ENCODE measurements at places on chromosomes 3 and 15.

DNA sequence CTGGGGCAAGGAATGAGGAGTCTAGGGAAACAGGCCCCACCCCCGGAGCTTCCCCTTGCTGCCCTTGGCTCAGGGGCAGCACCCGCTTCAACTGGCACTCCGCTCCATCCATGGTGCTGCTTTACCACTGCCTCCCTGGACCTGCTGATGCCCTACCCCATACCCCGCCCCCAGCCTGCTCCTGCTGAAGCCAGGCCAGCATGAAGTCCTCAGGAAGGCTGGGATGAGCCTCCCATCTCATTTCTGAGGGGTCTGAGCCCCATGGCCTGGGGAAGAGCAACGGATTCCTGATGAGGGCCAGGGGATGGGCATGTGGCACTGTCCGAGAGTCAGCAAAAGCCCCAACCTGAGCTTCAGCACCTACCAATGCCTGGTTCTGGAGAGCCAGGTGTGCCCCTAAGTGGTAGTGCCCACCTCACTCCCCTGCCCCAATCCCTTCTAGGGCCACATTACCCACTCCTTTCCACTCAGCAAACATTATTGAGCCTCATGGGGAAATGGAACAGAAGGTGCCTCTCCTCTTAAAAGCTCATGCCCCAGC, 21.0 kb downstream of the SEC61A1 start:
- no peak for DNase-seq

DNA sequence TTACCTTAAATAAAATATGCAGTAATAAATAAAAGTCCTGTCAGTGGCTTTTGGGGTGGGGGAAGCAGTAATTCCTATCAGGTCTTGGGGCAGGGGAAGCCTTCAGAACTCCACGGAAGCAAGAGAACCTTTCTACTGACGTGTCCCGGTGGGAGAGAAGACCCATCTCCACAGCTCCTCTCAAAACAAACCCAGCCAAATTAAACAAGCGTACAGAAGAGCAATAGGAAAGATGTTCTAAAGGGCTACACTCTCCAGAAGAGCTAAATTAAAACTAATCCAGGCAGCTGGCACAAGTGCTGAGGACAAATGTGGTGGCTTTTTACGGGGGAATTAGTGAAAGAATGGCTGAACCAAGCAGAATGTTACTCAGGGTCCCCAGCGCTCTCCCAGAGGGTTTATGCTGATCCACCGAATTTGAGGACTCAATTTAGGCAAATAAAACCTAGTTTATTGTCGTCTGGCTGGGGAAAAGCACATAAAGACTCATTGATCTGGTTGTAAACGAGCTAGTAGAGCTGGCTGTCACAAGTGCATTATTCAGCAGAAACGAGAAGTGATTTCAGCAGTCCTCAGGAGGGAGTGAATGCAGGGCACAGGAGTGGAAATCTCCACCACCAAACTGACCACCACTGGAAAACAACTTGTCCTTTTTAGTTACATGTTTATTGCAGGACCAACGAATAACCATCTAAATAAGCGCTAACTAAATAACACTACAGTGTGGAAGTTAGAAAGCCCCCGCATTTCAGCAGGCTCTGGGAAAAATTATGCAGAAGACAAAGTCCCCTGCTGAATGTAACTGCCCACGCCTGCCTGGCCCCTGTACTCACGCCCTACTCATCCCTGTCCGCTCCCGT, 13.5 kb downstream of the BFSP2 start:
- no peak for DNase-seq

GRCh38 chr15:83323296-83323711, 38.8 kb upstream of the BNC1 start:
- peak; percentile 95 for DNase-seq

GRCh38 chr3:127802606-127803005, 19.7 kb downstream of the MGLL start:
- no peak for DNase-seq

DNA sequence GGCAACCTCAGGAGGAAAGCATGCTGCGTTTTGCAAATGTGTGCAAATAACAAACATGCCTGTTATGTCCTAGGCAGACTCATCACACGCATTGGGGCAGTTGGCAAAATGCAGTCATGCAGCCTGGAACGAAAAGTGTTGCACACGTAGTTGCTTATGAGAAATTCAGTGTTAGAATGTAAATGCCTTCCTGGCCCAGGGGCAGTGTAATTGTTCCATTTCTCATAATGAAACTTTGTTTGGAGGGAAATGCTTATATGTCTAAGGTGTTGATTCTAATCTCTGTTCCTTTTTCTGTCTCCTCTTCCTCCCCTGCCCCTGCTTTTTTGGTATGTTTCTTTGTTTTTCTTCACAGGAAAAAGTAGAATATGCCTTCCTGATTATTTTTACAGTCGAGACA, 156.0 kb downstream of the CACNA1D start:
- DNase-seq = no peak

DNA sequence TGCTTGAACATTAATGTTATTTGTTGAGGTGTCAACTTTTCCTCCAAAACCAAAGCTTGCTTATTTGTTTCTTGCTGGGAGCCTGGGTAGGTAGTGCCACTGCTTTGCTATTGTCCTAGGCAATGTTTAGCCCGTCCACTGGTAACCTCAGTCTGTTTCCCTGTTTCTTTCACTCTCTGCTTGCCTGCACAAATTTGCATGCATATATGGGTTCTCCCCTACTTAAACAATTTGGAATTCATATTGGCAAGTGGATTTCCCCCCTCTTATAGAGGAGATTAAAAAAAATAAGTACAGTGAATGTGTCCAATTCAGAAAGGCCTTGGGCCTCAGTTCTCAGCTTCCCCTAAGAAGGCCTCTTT, 45.0 kb upstream of the BOC start:
- no peak for DNase-seq

DNA sequence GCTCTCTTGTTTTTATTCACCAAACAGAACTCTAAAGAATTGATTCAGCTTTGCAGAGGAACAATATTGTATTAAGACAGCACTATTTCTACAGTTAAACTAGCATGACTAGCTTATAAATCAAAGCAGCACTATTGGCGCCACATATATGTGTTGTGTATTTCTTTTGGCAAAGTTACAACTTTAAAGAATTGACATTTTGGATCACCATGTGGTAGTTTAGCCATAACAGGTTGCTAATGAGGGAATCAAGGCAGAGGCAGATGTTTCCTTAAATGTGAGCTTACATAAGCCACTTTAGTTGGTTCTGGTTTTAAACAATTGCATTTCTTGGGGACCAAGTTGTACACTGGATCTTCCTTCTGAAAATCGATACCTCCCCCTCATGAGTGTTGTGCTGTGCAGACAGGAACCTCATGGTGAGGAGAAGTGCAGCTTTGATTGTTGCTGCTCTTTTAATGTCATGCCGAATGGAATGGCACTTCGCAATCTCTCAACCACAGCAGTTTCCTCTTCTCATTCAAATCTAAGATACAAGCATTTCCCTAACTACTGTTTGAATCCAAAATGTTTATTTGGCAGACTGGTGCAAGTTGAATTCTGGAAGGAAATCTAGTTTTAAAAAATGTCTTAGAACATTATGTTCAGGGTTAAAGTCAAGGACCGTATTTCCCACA, 151.2 kb downstream of the MYRIP start:
- DNase-seq = no peak

- no peak for DNase-seq
These were observed 203.9 kb downstream of the NR1D2 start for GRCh38 chr3:24149032-24149431.

- DNase-seq = no peak
These were observed 72.1 kb downstream of the NOX5 start for GRCh38 chr15:69086427-69087204.

DNA sequence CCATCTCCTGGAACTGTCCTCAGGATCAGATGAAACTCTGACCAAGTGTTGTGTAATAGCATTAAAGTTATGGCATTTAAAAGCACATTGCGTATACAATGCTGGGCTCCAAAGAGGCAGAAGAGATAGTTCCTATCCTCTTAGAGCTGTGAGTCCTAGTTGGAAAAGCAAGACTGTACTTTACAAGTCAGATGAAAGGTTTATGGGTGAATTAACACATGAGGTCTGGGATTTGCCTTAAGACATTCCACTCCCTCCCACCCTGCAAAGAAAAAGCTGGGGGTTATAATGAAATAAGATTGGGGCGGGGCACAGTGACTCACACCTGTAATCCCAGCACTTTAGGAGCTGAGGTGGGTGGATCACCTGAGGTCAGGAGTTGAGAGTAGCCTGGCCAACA, 35.6 kb downstream of the SNAPC5 start:
- no peak for DNase-seq

DNA sequence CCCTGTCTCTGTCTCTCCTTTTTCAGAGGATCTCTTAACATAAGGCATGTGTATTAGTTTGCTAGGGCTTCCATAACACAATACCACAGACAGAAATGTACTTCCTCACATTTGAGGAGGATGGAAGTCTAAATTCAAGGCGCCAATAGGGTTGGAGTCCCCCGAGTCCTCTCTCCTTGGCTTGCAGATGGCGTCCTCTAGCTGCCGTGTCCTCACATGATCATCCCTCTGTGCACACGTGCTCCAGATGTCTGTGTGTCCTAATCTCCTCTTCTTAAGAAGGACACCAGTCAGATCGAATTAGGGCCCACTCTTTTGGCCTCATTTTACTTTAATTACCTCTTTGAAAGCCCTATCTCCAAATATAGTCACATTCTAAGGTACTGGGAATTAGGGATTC, 23.0 kb upstream of the BFSP2 start:
- DNase-seq = no peak

DNA sequence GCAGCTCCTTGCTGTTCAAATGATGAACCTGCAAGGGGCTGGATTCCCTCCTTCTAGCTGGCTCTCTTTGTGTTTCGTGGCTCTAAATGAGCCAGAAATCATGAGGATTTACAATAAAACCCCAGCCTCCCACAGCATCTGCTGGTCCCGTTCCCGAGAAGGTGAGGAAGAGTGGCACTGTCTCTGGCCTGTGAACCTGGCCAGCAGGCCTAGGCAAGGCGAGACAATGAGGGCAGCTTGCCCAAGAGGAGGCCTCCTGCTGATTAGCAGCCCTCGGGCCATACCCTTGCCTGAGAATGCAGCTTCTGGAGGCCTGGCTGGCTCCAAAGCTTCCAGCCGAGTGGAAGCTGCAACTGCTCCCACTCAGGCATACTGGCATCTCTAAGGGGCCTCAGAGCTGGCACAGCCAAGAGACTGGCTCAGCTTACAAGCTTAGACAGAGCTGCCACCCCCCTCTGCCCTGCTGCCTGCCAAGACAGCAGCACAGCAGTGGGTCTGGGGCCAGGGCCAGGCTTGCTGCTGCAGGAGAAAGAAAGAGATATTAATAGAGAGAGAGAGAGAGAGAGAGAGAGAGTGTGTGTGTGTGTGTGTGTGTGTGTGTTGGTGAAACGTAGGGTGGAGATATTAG, 76.5 kb downstream of the HMG20A start:
- DNase-seq = no peak

DNA sequence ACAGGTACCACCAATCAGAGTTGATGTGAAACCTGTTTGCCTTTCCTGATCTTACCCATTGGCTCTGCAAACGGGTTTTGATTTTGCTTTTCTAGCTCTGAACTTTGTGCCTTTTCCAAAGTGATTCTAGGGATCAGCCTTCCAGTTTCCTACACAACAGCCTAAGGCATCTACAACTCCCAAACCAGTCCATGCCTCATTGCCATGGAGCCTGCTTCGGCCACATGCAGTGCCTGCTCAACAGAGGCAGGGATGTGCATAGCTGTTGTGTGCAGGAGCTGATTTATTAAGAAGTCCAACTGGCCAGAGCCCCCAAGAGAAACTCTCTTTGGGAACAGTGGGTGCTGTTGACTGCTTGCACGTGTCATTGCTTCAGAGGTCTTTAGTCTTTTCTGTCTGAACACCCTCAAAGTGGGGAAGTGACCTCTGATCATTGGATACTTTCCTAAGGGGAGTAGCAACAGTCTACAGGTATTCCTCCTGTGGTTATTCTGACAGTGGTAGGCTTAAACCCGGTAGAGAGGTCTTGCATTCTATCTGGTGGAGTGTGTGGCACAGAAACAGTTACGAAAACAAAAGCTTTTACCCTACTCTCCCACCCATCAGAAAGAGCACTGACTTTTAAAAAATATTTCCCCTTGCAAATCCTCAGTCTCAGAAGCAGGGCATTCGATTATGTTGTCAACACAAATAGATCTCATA, 36.6 kb upstream of the THSD4 start:
- DNase-seq = no peak

DNA sequence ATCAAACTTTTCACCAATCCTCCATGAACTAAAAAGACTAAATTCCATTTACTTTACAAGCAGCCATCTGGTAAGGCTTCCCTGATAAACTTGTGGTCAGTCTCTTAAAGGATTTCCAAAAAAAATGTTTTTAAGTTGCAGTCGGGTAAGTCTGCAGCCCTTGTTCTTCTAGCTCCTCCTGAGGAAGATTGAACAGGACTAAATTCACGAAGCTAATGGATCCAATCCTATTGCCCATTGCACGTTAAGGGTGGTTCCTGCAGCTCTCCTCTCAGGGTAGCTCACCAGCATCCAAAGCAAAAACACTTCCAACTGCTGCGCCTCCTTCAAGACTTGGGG, 2.8 kb downstream of the HES1 start:
- DNase-seq = no peak

- no peak for DNase-seq
These were observed 2.9 kb downstream of the FBXL22 start for GRCh38 chr15:63600001-63600615.

DNA sequence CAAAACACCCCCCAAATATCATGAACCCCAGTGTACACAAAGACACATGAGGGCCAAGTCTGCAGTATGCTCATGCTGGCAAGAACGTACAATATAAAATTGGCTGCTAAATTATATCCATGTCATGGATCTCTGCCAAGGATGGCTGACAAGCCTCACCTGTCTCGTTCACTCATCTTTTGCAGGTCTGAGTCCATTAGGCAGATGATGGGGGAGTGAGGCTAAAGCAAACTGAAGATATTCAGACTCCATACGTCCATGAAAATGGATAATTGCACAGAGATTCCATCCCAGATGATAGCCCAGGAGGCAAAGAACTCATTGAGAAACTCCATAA, 122.3 kb upstream of the PTPRG start:
- no peak for DNase-seq

DNA sequence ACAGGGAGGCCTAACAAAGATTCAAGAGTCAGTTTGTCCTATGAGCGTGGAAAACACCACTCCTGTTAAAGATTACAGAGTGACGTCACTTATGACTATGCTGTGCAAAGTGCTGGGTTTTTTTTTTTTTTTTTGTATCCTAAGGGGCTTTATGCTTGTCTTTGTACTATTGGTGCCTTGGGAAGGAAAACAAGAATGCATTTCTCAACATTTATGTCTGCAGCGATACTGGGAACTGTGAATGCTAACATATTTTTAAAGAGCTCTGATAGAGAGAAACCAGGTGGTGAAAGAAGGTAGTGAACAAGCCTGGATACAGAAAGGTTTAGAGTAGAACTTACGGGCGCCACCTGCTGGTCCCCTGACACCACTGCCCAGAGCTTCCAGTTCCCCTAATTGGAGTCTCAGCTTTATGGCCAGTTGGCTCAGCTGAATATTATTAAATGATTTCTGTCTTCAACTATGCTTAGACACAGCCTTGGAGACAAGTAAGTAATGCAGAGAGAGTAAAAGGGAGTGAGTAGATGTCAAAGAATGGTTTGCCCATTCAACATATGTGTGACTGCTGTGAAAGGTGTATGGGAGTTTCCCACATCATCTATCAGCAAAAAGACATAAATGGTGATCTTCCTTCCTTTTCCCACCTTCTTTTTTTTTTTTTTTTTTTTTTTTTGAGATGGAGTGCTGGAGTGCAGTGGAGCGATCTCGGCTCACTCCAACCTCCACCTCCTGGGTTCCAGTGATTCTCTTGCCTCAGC, 807.9 kb upstream of the CFAP20DC start:
- peak; percentile 36 for DNase-seq
